ENCODE measurements at places on chromosomes 5 and 9.

DNA sequence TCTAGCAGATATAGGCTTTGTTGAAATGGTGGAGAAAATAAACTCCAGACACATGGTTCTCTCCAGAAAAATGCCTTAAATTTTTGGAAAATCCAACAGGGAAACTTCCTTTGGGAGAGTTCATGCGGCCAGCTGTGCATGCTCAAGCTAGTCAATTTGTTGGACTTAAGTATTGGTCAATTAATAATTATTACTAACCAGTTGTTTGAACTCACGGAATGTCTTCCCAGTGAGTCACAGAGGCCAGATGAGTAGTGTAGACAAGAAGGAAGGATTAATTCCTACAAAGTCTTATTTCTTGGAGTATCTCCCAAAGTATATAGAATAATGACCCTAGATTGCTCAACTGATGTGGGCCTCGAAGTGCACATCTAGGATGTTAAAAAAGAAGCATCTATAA lies 103.6 kb downstream of the MACIR start:
- no peaks in the 10 kb centered on the region for H3K4me1 ChIP-seq
- no peaks in the 10 kb centered on the region for H3K36me3 ChIP-seq
- DNase-seq = no peak
- no peaks in the 10 kb centered on the region for H3K27me3 ChIP-seq
- no peak overlapping the region for H3K27ac ChIP-seq

DNA sequence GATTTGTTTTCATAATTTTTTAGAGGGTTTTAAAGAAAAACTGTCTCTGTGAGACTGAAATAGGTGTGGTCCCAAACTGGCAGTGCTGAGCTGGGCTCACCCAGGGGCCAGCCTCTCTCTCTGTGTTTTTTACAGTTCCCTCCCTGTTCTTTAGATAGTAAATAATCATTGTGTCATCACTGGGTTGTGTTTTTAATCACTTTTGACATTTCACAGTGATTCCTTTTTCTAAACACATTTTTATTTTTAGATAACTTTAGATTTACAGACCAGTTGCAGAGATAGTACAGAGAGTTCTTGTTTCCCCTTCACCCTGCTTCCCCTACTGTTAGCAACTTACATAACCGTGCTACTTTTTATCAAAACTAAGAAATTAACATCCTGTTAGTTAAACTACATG lies 44.4 kb downstream of the MAP1B start:
- no peak overlapping the region for H3K4me3 ChIP-seq
- peaks cover 23% of the 10 kb centered on the region for H3K27me3 ChIP-seq
- H3K36me3 ChIP-seq = no peaks in the 10 kb centered on the region
- H3K27ac ChIP-seq = no peak overlapping the region
- peaks cover 5% of the 10 kb centered on the region for H3K4me1 ChIP-seq

DNA sequence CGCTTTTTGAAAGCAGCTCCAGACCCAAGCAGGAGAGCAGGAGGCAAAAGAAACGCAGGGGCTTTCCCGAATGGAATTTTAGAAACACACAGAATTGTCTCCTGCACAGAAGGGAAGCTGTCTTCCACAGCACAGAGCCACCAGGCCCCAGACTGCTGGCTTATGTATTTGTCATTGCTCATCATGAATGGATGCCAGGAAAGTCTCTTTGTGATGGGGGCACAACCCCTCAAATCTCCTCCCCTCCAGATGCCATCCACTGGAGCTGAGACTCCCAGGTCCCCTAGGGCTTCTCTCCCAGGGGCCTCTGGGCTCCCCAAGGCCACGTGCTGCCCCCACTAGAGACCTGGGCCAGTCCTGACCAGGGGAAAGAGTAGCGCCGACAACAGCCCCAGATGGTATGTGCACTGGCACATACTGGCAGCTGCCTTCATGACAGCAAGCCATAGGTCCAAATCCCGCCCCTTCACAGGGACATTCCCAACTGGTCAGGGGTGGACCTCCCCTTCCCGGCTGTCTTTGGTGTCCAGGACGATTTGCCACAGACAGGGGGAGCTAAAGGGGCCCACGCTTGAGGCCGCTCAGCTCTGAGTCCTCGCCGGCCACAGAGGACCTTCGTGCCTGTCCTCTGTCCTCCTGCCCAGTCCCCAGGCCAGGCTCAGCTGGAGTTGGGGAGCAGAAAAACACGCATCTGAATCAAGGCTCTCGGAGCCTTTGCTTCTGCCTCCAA lies 127.8 kb downstream of the KCNIP1 start:
- DNase-seq = no peak
- H3K4me3 ChIP-seq = no peak overlapping the region
- peaks cover 12% of the 10 kb centered on the region for H3K4me1 ChIP-seq
- peaks cover 9% of the 10 kb centered on the region for H3K27me3 ChIP-seq
- H3K36me3 ChIP-seq = no peaks in the 10 kb centered on the region

DNA sequence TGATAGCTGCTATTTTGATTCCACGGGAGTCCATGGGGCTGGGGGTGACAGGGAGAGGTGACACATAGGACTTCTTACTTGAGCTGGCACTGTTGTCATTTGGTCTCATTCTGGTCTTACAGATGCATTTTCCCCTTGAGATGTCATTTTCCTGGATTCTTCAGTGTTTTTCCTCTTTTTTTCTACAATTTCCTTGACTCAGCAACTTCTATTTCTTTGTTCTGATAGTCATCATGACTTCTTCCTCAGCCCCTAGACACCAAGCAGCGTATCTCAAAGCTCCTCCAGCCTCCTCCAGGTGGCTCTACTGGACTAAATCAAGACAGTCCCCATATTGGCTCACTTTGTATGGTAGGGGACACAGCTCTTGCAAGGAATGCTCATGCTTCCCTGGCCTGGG lies 16.5 kb downstream of the LVRN start:
- DNase-seq = no peak
- peaks cover 26% of the 10 kb centered on the region for H3K27me3 ChIP-seq
- H3K4me3 ChIP-seq = no peak overlapping the region
- no peak overlapping the region for H3K27ac ChIP-seq
- H3K36me3 ChIP-seq = peaks cover 4% of the 10 kb centered on the region

DNA sequence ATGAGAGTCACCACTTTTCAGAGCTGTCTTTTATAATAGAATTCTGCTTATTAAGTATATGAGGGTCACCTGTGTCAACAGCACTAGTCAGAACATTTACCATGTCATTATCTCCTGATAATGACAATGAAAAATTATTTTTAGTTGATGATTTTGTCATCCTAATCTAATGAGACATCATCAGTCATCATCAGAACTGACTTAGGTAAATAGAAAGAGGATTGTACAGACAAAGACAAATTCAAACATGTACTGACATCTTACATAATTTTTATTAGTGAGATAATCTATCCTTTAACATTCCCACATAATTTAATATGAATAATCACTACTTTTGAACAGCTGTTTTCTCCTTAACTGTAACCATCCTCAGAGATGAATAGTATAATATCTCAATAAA lies 22.6 kb downstream of the CDH9 start:
- H3K4me1 ChIP-seq = no peaks in the 10 kb centered on the region
- no peaks in the 10 kb centered on the region for H3K36me3 ChIP-seq
- no peak overlapping the region for H3K27ac ChIP-seq
- H3K4me3 ChIP-seq = no peak overlapping the region
- H3K27me3 ChIP-seq = no peaks in the 10 kb centered on the region

GRCh38 chr9:124372038-124372437 lies 43.2 kb downstream of the PSMB7 start:
- H3K27me3 ChIP-seq = no peaks in the 10 kb centered on the region
- H3K4me1 ChIP-seq = peaks cover 7% of the 10 kb centered on the region
- peaks cover 14% of the 10 kb centered on the region for H3K36me3 ChIP-seq
- H3K27ac ChIP-seq = no peak overlapping the region
- no peak for DNase-seq
- no peak overlapping the region for H3K4me3 ChIP-seq

DNA sequence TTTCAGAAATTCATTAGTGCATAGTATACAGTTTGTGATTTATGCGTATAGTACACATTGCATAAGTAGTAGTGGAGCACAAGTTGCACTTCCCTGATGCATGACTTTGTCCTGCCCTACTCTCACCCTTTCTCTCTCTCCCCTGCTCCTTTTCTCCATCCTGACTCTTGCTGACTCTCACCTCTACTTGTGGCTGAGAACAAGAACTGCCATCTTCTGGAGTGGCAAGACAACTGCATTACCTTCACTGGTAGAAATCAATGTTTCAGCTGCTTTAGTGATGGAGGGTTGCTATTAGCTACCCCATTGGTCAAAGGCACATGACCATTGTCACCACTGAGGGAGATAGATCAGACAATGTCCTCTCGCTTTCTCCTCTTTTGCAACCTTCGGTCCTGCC lies 26.9 kb downstream of the SPEF2 start:
- H3K27ac ChIP-seq = no peak overlapping the region
- no peak for DNase-seq
- no peaks in the 10 kb centered on the region for H3K4me1 ChIP-seq
- no peak overlapping the region for H3K4me3 ChIP-seq

GRCh38 chr9:86732514-86733171 lies 214.7 kb downstream of the GAS1 start:
- peaks cover 1% of the 10 kb centered on the region for H3K36me3 ChIP-seq
- H3K4me3 ChIP-seq = no peak overlapping the region
- DNase-seq = no peak
- no peaks in the 10 kb centered on the region for H3K4me1 ChIP-seq
- no peaks in the 10 kb centered on the region for H3K27me3 ChIP-seq
- H3K27ac ChIP-seq = no peak overlapping the region

GRCh38 chr5:55535199-55535905 lies 588 bp upstream of the PLPP1 start:
- no peak for DNase-seq
- H3K4me3 ChIP-seq = peak overlapping the region; percentile 99
- H3K36me3 ChIP-seq = peaks cover 16% of the 10 kb centered on the region
- H3K27me3 ChIP-seq = no peaks in the 10 kb centered on the region

DNA sequence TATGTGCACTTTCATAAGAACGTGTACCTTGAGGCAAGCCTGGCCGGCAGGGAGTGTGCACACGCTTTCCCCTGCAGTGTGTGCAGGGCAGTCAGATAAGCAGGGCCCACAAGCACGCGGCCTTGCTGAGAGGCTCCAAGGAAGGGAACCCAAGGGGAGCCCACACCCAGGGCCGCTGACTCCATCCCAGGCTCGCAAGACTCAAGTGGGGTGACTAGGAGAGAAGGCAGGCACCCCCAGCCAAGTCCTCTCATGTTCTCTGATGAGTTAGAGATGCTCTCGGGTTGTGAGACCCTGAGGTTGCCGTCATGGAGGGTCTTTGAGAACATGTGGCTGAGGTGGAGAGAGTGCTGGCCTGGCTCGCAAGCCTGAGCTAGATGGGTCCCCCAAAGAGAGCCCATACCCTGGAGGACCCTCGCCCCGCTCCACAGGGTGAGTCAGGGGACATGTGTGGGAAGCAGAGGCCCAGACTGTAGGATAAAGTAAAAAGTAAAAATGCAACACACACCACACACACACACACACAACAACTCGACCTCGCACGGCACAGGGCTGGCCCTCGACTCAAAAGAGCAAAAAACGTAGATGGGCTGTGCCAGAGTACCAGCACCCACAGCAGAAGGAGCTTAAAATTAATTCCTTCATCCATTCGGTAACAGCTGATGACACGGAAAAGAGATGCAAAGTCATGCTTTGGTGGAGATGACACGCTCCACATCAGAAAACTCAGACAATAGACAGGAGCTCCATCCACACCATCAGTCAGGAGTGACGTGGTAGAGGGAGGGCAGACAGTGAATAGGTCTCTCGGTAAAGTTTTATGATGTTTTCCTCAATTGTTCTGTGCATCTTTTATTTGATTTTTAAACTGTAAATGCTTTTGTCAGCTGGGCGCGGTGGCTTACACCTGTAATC lies 54.8 kb upstream of the NKD2 start:
- no peaks in the 10 kb centered on the region for H3K36me3 ChIP-seq
- peaks cover 31% of the 10 kb centered on the region for H3K27me3 ChIP-seq
- peaks cover 24% of the 10 kb centered on the region for H3K4me1 ChIP-seq
- no peak overlapping the region for H3K4me3 ChIP-seq

DNA sequence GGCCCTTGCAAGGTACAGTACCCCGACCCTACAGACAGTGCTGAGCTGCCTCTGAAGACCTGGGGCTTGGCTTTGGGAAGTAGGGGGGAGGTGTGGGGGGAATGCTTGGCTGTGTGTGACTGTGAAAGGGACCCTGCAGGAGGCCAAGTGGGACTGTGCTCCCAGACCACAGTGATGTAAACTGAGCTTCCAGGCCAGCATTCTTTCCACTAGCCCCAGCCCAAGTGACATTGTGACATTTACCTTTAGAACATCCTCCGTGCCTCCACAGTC lies 31.2 kb downstream of the HMCN2 start:
- H3K4me1 ChIP-seq = no peaks in the 10 kb centered on the region
- DNase-seq = no peak
- peaks cover 3% of the 10 kb centered on the region for H3K27me3 ChIP-seq
- H3K36me3 ChIP-seq = no peaks in the 10 kb centered on the region
- H3K4me3 ChIP-seq = no peak overlapping the region

DNA sequence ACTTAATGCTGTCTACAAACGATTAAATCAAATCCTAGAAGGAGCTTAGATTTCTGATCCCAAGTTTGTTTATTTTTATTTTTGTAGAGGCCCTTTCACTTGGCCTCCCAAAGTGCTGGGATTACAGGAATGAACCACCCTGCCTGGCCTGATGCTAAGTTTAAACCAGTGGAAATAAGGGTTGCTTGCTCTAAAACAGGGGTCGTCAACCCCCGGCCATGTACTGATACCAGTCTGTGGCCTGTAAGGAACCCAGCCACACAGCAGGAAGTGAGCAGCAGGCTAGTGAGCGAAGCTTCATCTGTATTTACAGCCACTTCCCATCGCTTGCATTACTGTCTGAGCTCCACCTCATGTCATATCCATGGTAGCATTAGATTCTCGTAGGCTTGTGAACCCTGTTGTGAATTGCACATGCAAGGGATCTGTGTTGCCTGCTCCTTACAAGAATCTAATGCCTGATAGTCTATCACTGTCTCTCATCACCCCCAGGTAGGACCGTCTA lies 11.4 kb downstream of the TTC1 start:
- no peak for DNase-seq
- no peaks in the 10 kb centered on the region for H3K27me3 ChIP-seq
- no peak overlapping the region for H3K27ac ChIP-seq
- peaks cover 8% of the 10 kb centered on the region for H3K36me3 ChIP-seq
- H3K4me3 ChIP-seq = no peak overlapping the region

- no peak overlapping the region for H3K27ac ChIP-seq
- no peaks in the 10 kb centered on the region for H3K4me1 ChIP-seq
- no peak for DNase-seq
- H3K4me3 ChIP-seq = no peak overlapping the region
- H3K36me3 ChIP-seq = no peaks in the 10 kb centered on the region
Observed at GRCh38 chr9:68619072-68619471, 78.4 kb upstream of the TMEM252 start.

GRCh38 chr5:168680395-168680794 lies 101.2 kb upstream of the PANK3 start:
- H3K4me3 ChIP-seq = no peak overlapping the region
- H3K27me3 ChIP-seq = no peaks in the 10 kb centered on the region
- H3K4me1 ChIP-seq = peaks cover 9% of the 10 kb centered on the region
- DNase-seq = no peak
- H3K27ac ChIP-seq = no peak overlapping the region

DNA sequence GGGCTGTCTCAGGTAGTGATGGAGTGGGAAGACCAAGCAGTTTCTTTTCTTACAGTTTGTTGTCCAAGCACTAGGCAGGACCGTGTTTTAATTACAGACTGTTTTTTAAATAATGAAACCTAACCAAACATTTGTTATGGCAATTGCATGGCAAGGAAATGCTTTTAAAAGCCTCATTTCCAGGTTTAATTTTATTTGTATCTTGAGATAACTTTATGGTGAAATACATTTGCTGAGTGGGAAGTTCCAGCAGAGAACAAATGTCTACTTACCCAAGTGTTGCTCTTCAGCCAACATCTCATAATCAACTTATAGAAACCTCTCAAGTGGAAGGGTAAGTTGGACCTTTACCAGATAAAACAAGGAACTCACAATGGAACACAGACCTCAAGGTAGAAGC lies 11.8 kb upstream of the LHFPL2 start:
- no peak for DNase-seq
- no peak overlapping the region for H3K4me3 ChIP-seq
- H3K4me1 ChIP-seq = no peaks in the 10 kb centered on the region
- H3K27me3 ChIP-seq = peaks cover 28% of the 10 kb centered on the region
- H3K27ac ChIP-seq = no peak overlapping the region
- no peaks in the 10 kb centered on the region for H3K36me3 ChIP-seq

All from activated naive CD8-positive, alpha-beta T cell treated with anti-CD3 and anti-CD28 coated beads, Interleukin-2, amount 10 ng/mL, durations not matched to agents 7 days and 5 days (primary cell).